Urothelium cell line (cell line): ENCODE measurements at places on chromosomes 12 and 14.

GRCh38 chr14:34258318-34258717, 203.7 kb downstream of the SPTSSA start:
- no peak for DNase-seq

DNA sequence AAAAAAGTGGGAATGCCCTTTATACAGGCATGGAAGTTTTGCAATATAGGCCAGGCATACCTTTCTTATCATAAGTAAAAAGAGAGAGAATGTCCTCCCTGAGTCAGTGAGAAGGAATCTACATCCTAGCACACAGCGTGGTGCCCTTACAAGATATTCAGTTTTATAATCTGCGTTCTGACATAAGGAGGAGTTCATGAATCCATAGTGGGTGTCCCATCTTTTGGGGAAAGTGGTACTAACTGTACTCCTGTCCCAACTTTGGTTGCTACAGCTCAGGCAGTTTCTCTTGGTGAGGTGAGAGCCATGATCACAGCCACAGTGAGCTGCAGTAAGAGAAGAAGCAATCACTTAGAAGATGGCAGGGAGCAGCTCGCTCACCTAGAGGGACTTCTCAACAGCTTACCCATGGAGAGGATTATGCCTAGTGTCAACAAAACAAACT, 332.9 kb downstream of the BCAT1 start:
- no peak for DNase-seq

- DNase-seq, result no peak
Measured at GRCh38 chr14:64176330-64176729, 117.8 kb downstream of the ESR2 start.

- peak; percentile 50 for DNase-seq
Measured at GRCh38 chr12:6367065-6367968, 8.0 kb downstream of the SCNN1A start.

DNA sequence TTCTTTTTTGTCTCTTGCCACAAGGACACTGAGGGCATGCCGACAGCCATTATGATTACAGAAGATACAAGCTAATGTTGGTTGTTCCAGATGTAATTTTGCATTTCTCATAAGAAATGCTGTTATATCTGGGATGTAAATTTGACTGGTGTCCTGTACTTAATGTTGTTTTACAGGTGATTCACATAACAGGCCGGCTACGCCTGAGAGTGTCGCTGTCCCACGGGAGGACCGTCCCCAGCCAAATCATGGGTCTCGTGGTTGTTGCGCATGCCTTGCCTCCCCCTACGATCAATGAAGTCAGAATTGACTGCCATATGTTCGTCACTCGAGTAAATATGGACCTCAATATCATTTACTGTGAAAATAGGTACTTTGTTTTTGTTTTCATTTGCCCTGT, 176.7 kb downstream of the EGLN3 start:
- DNase-seq, result no peak

DNA sequence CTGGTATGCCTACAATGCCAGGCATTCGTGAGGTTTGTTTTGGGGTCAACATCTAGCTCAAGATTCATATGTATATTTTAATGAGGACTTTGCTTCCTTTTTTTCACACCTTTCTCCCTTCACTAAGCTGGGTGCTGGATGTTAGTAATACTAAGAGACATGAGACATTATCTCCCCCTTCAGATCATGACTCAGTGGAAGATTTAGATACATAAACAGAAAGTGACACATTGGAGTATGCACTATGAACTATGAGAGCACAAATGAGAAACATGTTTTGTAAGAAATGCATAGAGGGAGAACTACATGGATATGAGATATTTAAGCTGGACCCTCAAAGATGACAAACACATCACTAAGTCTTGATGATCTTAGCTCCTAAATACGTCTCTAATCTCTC, 286.3 kb downstream of the RPAP3 start:
- no peak for DNase-seq

GRCh38 chr12:3772380-3772779, 19.5 kb upstream of the CRACR2A start:
- DNase-seq, result no peak

DNA sequence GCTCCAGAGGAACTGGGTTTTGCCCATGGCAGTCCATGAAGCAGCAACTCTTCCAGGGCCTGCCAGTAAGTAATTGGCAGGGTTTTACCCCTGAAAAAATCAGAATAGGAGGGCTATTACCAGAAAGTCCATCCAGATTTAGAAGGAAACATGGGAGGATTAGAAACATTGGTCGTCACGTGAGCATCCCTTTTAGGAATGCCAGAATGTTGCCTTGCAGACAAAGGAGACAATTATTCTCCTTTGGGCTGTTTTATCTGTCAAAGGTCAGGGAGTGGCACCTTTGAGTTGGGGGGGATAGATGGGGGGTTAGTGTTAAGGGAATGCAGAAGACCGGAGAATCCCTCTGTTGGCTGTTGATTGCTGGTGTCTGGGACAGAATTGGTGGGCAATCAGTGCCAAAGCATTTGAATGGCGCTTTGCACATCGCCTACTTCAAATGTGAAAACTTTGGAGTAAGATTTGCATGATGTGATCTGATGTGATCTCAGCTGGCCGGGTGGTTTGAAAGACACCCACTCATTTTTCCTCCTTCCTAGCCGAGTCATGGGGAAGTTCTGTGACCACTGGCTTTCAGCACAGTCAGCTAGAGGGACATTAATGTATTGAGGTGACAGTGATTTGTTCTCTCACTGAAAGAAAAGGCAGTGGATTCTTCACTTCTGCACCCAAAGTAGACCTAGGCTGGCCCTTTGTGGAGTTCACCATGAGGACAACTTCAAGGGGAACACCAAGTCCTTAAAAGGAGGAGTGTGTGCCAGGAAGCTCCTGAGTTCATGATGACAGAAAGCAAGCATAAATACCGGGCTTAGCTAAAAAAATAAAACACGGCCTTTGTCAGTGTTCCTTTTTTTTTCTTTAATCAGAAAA, 31.4 kb downstream of the FLVCR2 start:
- no peak for DNase-seq

- DNase-seq, result no peak
Measured at GRCh38 chr12:65754744-65755595, 69.3 kb upstream of the HMGA2 start.

DNA sequence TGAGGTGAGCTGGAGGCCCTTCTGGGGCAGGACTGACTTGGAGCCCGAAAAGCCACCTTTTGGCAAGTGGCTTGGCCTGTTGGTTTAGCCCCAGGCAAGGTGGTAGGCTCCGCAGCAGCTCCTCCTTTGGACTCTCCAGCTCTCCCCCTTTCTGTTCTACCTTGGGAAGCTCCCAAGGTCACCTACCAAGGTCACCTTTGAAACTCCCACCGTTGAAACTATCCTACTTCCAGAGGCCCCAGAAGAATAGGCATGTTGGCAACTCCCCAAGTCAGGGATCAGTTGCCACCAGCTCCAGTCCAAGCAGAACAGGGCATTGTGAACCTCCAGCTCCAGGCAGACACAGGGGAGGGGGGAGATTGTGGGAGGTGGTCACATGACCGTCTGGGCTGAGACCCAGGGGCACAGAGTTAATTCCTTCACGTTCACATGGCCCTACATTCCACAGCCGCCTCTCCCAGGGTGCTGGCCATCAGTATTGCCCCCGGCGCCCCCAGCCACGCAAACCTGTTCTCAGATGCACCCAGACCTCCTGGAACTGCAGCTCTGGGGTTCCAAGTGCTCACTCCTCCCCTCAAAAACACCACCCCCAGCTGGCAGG, 14.4 kb downstream of the IRF2BPL start:
- peak; percentile 43 for DNase-seq

GRCh38 chr14:99896361-99896760, 103.1 kb downstream of the EML1 start:
- no peak for DNase-seq

- DNase-seq, result no peak
Measured at GRCh38 chr12:80404629-80405028, 39.4 kb upstream of the PTPRQ start.

DNA sequence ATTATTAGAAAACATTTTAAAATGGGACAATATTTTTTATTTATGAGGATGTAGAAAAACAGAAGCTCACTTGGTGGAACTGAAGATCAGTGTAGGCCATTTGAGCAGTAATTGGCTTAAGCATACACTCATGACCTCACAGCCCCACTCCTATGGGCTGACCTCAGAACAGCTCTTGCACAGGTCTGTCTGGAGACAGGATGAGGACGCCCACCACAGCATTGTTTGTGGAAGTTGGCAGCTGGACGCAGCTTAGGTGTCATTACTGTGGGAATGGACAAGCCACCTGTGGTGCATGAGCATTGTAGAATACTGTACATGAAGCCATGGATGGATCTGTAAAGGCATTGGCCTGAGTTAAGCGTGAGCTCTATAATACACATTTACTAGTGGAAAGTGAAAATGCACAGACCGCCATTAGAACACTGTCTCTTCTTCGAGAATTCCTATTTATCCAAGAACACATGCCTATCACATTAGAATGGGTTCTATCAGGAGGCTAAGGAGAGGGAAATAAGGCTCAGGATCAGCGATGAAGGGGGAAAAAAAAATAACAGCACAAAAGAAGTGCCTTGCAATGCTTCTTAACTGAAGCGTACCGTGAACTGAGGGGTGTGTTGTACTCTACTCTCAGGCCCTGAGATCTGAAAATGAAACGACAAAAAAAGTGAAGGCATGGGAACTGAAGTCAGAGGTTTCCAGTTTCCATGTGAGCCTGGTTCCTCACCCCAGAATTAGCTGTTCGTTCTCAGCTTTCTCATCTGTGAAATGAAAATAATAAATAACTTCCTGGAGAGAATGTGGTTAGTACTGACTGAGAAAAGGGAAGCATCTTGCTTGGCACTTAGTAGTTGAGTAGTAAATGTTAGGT, 33.6 kb downstream of the KCNA1 start:
- DNase-seq, result no peak

DNA sequence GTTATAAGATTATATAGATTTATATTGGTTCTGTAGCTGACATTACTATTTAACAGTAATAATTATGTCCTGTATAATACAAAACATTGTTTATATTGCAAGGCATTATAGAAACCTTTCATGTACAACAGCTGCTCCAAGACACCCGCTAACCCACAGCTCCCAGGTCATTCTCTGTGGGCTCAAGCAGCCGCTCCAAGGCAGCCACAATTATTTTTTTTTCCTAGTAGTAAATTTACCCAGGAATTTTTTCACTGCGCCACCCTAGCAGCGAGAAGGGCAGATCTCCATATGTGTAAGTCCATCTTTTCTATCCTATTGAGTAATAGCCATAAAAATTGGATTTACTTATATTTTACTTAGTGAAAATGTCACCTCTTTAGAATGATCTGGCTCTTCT, 36.3 kb downstream of the KNTC1 start:
- no peak for DNase-seq

GRCh38 chr12:52405922-52406385, at the start of gene KRT82:
Gene KRT82 (minus strand): TSS chr12:52406335. CDS start chr12:52406277, 58 bp downstream.
- no peak for DNase-seq

DNA sequence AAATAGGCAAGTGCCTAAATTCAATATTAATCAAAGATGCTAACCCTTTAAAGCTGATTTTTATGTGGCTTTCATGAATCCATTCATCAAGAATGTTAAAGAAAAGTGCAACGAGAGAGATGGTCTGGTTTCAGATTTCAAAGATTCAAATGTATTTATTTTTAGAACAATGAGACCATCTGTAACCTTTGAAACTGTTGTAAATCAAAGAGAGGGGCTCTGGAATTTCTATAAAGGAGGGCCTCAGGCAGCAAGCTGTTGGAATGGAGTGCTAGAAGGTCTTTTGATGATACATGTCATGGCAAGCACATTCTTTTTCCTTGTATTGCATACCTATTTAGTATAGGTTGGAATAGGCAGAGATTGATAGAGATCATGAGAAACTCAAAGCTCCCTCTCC, 433.0 kb downstream of the LRIG3 start:
- DNase-seq, result no peak

GRCh38 chr12:116684891-116685290, 53.0 kb downstream of the SPRING1 start:
- no peak for DNase-seq

DNA sequence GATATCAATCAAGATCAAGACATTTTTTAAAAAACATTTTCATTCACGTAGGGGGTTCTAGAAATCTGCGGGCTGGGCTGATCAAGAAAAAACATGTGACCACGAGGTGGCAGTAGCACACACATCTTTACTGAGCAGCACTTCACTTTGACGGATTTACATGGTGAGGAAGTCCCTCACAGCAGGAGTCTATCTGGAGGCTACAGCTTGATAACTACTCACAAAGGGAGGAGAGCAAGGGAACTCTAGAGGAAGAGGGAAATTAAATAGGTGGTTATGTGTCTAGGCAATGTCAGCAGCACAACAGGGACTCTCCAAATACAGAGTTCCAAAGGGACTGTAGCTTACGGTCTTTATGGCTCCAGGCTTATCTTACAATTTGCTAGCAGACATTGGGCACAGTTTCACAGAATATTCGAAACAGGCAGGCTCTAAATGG, 248.1 kb downstream of the DPY19L2 start:
- DNase-seq, result peak; percentile 62

- DNase-seq, result no peak
Measured at GRCh38 chr14:36971263-36971855, 201.0 kb downstream of the SLC25A21 start.

DNA sequence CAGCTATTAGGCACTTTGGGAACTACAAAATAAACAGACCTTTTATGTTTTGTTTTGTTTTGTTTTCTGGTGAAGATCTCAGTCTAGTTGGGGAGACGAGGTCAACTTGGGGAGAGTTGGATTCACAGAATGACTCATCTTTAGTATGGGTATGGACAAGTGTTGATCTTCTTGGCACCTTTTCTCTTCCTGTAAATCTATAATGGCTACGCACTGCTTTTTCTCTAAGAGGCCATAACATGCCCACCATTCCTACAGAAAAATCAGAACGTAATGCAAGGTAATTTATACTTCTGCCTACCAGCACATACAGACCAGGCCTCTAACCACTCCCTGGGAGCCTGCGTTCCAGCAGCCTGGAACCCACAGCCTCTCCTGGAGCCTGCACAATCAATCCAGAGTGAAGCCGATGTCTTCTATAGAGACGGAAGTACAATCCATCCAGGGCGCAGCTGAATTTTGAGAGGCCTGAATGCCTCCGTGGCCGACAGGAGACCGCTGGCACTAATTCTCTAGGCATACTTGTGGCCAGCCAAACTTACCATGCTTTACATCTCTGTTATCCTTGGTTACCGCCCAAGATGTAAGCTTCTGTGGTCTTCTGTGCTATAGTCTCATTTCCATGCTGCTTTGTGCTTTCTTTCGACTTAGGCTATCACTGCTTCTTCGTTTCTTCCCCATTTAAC, 717 bp downstream of the PPHLN1 start:
- peak; percentile 26 for DNase-seq

DNA sequence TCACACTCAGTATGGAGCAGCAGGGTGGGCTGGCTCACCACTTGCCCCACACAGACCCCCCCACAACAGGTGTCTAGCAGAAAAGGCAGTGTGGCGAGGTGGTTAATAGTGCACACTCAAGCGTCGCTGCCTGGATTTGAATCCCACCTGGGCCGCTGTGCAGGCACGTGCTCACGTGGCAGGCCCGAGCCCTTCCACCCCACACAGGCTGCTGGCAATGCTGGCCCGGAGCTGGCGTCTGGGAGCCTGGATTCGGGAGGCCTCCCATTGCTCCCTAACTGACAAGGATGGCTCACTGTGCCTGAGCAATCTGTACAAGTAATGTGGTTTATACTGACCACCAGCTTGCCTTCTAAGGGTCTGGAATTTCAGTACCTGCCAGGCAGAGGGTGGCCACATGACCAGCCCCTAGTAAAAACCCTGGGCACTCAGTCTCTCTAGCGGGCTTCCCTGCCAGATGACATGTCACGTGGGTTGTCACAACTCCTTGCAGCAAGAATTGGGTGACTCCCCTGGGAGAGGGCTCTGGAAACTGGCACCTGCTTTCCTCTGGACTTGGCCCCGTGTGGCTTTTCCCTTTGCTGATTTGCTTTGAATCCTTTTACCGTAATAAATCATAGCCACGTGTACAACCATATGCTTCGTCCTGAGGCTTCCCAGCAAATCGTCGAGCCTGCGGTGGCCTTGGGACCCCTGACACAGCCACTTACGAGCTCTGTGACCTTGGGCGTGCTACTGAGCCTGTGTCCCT, 72.8 kb downstream of the SCARB1 start:
- no peak for DNase-seq
